ENCODE measurements at places on chromosomes 1 and 21.
A peak's percentile ranks its signal among the peaks of the same experiment; 100 is the strongest.

GRCh38 chr1:199038156-199038555 is 399.3 kb downstream of the PTPRC start:
- no peak for DNase-seq

DNA sequence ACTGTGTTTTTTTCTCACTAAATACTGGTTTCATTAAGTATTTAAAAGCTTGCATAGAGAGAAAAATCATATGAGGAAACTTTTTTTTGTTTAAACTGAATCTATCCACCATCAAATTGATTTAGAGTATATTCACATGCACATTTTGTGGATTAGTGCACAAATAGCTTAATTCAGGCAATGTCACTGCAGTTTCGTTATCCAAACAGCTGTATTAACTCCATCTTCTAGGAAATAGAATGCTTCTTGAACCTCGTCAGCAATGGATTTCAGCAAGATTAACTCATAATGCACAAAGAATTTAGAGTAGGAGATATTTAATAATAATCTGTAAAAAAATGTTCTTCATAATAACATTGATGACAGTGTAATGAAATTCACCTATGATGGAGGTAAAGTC is 37.5 kb downstream of the NEXN start:
- DNase-seq = no peak

DNA sequence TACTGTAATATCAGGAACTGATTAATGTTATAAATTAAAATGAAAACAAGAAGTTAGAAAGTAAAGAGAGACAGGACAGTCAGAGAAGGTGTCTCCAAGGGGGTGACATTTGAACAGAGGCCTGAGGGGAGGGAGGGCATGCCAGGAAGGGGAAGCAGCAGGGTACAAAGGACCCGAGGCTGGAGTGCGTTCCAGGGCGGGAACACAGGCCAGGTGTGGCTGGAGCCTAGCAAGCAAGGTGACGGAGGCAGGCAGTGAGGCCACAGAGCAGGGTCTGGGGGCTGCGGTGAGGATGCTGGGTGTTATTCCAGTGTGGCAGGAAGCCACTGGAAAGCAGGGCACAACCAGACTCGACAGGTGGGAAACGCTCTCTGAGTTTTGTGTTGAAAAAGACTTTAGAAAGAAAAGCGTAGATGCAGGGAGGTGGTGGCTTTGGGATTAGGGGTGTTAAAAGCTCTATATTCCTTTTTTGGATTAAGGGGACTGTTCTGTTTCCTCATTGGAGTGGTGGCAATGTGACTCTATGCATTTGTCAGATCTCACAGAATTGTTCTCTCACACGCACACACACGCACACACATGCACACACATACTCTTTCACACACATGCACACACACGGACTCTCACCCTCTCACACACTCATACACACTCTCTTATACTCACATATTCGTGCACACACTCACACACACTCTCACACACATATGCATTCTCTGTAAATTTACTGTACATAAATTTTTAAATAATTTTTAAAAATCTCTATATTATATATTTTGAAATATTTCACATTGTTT is 124.5 kb downstream of the GLIS1 start:
- DNase-seq = no peak

DNA sequence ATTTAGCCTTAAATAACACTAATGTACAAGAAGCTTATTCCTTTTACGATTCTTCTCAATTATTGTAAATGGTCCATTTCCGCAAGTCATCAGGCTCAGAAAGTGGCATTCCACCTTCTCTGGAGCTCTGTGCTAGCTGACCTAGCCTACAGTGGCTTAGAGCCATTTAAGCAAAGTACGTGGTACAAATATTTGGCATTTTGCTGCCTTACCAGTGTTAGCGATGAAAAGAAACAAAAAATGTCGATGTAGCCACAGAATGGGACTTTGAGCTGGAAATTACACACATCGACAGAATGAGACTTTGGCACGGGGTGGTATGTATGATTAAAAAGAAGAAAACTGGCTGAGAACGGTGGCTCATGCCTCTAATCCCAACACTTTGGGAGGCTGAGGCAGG is 26.1 kb downstream of the OVAAL start:
- no peak for DNase-seq

DNA sequence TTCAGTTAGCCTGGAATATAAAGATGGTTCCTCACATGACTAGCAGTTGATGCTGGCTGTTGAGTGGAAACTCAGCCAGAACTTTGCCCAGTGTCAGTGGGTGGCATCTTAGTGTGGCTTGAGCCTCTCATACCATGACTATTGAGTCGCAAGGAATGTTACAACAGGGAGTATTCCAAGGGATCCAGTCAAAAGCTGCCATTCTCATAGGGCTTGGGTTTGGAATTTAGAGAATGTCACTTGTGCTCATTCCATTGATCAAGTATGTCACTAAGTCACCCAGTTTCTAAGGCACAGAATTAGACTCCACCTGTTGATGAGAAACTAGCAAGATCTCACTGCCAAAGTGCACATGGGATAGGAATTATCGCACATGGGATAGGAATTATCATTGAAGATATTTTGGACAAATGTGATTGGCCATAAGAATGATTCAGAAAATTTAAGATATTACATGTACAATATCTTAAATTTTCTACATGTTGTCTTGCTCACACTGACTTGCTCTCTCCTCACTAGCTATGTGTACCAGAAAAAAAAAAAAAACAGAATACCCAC is 1290.7 kb upstream of the ADGRL2 start:
- no peak for DNase-seq

DNA sequence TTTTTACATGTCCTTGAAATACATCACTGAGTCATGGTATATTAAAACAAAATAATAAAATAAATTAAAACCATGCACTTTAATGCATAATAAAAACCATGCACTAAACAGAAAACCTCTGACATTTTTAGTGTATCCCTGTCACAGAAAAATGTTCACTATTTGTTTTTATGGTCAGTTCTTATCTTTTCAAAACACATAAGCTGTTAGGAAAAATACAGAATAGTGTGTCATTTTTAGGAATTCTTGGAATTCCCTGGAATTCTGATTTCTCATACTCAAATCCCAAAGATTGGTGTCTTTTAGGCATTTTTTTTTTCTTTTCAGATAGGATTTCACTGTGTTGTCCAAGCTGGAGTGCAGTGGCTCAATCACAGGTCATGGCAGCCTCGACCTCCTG is 25.1 kb upstream of the TINAGL1 start:
- DNase-seq = no peak

DNA sequence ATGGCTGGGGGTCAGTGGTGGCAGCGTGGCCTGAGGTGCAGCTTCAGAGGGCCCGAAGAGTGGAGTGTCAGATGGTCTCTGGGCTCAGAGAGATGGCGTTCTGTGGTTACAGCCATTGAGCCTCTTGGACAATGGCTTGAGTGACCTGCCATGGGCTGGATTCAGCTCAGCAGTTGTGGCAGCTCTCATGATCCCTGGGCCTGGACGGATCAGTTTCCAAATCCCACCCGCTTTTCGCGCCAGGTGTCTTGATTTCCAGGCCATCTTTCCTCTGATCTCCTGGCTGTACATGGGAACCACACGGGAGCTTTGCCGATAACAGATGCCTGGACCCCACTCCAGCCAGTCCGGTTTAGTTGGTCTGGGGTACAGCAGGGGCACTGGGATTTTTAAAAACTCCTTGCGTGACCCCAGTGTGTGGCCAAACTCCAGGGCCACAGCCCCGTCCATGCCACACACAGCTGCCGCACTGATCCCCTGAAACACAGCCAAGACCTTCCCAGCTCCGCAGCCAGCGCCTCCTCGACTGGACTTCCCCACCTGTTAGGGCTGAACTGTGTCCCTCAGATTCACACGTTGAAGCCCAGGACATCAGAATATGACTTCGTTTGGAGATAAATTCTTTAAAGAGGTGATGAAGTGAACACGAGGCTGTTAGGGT is 67.9 kb downstream of the ATP5PO start:
- no peak for DNase-seq

DNA sequence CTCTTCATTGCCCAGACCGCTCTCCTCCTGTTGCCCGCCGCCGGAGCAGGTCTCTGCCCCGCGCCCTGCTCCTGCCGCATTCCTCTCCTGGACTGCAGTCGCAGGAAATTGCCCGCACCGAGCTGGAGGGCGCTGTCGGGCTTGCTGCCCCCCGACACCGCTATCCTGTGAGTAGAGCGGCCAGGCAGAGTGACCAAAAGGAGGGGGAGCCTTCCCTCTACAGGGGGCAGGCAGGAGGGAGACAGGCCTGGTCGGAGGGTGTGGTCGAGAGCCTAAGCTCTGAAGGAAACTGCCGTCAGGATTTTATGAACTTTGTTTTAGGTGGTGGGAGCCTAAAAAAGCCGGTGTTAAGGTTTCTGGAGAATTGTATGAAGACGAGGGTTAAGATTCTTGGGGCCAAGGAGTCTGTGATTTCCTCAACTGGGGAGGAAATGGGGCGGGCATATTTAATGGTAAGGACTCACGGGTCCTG is 517 bp downstream of the LRIG2 start:
- DNase-seq = no peak

DNA sequence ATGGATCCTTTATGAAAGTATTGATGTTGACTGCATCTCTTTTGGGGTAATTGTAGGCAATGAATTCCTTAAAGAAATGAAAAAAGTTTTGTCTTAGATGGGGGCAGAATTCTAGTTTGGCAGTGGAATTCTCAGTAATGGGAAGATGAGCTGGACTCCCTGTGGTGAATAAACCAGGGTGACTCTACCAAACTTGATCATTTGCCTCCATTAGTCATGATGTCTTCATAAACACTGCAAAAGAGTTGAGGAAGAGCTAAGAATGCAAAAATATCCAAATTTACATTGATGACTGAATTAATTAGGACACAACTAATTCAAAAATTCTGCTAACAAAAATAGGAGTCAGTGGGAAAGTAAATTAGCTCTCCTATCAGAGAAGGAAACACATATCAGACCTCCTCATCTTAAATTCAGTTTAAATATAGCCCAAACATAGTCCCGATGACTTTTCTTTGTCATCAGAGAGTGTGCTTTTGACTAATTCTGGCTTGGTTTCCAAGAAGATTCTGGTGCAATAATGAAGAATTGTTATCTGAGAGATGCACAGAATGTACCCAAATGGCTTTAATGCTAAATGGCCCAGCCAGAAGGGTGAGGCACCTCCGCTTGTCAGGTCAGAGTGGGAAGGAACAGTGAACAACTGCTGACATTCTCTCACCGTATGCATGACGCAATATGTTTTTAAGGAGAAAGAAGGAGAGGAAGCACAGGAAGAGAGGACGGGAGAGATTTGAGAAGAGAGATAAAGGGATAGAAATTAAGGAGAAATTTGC is 525.1 kb downstream of the LMO4 start:
- no peak for DNase-seq

- peak; percentile 67 for DNase-seq
These were observed 43.3 kb downstream of the LRRC53 start for GRCh38 chr1:74468982-74469603.

DNA sequence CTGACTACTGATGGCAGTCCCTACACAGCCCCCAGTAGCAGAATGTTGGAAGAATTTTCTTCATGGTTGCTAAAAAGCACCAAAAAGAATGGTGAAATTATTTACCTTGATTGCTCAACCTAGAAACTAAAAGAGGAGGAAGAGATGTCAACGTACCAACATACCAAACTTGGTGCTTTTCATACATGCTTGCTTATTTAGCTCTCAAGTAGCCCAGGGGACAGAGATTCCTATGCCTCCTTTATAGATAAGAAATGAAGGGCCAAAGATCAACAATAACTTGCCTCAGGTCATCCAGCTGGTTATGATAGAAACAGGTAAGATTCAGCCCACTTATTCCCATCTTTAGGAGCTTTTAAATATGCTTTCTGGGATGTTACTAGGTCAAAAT is 170.6 kb downstream of the PIGK start:
- no peak for DNase-seq

DNA sequence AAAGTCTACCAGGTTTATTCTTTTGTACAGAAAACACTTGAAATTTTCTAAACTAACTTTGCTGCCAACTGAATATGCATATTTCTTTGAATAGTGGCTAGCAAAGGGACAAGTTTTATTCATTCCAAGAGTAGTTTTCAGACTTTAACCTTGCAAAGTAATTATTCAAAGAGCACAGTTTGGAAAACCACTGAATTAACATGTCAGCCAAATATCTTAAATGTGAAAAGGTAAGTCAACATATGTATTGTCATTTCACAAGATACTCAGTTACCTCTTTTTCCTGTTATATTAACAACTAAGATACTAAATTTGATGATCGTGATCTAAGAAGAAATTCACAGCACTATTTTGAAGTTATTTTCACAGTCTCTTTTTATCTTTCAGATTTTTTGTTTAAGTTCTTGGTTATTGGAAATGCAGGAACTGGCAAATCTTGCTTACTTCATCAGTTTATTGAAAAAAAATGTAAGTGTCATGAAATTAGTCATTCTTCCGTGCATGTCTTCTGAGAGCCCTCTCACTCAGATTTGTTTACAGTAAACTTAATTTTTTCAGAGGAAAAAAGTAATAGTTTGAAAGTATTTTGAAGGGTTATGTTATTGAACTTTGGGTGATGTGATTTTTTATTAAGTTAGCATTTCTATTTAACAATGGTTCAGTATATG is 15.3 kb downstream of the RAB4A start:
- DNase-seq = no peak

- no peak for DNase-seq
These were observed 2032.3 kb downstream of the MRPL39 start for GRCh38 chr21:23574932-23575331.

DNA sequence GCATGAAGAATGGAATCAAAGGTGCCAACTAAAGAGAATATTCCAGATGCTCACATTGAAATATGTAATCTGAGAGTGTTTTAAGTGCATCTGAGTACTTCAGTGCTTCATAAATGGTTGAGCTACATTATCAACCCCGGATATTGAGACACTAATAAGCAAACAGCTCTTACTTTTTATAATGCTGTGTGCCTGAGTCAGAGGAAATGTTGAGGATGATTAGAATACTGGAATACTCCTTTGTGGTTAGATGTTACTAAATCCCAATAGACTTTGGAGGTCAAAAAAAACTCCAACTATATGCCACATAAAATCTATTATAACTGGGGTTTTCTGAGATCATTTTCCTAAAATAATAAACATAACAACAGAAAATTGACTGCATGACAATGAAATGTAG is 12.5 kb upstream of the KCNA3 start:
- DNase-seq = no peak

DNA sequence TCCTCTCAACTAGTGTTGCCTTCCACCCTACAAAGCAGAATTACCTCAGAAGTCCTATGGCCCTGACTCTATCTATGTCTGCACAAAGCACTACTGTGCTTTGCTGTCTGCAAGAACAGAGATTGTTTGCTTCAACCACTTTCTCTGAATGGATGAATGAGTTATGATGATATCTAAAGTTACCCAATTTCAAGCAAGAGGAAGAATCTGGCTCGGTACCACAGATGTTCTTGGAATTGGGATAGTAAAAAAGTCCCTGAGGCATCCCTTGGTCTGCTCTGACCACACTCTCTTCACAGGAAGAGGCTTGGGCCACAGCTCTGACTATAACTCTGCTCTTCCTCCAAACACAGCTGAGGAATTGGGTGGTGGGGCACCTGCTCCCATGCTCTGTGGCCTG is 31.2 kb downstream of the MTARC1 start:
- no peak for DNase-seq

DNA sequence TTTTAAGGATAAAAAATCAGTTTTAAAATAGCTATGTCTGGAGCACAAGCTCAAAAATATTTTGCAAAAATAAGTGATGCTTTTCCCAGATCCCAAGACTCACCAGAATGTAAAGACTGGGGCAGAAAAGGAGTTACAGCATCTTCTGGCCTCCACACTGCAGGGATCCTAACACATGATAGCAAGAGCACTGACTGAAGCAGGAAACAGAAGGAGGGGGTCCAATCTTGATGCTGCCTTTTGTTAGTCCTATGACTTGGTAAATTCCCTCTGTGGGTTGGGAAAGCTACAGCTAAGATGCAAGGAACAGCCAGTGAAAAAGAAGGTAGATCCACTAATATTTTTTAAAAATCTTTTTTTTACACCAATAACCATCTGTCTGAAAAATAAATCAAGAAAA is 54.2 kb upstream of the TNR start:
- no peak for DNase-seq

All from cerebellar cortex (tissue), 1 donor.